ENCODE measurements at places on chromosomes 16 and 17. TPM values are rescaled to one million over a fixed set of nuclear protein-coding genes. Genes with fewer than 3 reads are reported as not detected.

Gene ADAP2
- 7.4 TPM for total RNA-seq

DNA sequence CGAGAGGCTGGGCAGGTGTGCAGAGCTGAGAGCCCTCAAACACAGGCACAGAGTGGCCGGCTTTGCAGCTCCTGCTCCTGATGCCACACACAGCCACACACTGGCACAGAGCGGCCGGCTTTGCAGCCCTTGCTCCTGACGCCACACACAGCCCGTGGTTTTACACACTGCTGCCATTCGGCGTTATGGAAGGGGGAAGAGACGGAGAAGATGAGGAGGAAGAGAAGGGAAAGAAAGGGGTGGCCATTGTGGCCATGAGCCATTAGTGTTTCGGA lies 26.8 kb downstream of the WSCD1 start:
- H3K27ac ChIP-seq: no peak overlapping the region
- no peaks in the 10 kb centered on the region for H3K36me3 ChIP-seq
- H3K4me1 ChIP-seq: no peaks in the 10 kb centered on the region
- no peak for DNase-seq

DNA sequence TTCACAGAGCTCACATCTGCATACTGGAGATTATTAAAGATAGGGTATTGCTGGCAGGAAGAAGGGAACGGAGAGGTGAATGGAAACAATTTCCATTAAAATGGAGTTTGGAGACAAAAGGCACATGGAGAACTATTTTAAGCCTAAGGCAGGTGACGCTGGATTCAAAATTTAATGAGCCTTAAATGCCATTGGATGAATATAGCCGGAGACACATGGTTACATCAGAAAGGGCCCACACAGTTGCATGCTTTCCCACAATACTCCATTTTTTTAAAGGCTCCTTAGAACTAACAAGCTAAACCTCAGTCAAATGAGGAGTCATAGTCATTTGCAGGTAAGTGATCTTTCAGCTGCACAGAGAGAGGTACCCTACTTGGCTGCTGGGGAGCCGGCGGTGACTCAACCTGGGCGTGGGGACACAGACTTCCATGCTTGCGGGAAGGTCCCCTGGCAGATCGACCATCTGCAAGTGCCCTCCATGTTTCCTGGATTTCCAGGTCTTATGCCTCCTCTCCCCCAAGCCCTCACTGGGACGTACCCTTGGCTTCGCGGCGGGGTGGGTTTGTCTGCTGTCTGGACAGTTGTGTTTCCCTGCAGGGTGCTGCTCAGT lies 259.2 kb downstream of the CBLN1 start:
- 0 out of 2 replicates have a peak, but pooled peaks cover 2% of the 10 kb centered on the region for H3K27me3 ChIP-seq
- no peak overlapping the region for H3K4me3 ChIP-seq
- no peak overlapping the region for H3K27ac ChIP-seq

DNA sequence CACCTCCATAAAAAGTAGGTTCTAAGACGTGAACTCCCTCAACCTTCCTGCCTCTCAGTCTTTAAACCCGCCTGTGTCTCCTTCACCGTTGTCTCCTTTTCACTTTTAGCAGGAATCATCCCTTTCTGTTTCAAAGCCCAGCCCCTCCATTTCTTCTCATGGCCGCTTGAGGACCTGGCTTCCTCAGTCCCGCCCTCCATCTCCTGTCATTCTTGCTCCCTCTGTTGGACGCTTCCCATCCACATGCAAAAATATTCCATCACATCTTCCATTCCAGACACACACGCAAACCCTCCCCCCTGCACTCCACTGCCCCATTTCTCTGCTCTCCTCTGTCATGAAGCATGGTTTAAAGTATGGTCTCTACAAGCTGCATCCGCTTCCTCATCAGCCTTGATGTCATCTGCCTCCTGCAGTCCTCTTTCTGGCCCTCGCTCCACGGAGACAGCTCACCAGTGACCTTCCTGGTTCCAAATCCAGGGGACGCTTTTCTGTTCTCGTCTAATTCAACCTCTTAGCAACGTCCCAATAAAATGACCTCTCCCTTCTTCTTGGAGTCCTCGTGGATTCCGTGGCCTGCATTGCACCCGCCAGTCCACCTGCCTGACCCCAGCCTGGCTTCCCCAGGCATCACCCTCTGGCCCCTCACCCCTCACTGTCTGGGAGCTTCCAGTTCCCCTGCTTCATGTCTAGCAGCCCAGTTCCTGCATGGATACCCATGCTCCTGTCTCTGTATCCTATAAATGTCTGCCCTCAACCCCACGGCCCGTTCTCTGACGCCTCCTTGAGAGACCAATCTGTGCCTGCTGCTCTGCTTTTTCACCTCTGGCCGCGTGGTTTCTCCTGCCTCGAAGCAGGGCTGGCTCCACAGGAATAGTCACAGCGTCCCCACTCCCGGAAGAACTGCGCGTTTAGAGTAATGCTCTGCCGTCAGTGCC lies 26.2 kb downstream of the ANKRD40 start:
- no peaks in the 10 kb centered on the region for H3K4me1 ChIP-seq
- no peaks in the 10 kb centered on the region for H3K27me3 ChIP-seq
- DNase-seq: no peak
- H3K4me3 ChIP-seq: no peak overlapping the region

GRCh38 chr16:57406881-57407280 lies 2.3 kb downstream of the CCL17 start:
- H3K4me1 ChIP-seq: peaks cover 17% of the 10 kb centered on the region
- H3K27me3 ChIP-seq: no peaks in the 10 kb centered on the region
- no peak overlapping the region for H3K27ac ChIP-seq

- no peak overlapping the region for H3K27ac ChIP-seq
- H3K4me1 ChIP-seq: no peaks in the 10 kb centered on the region
- DNase-seq: no peak
- no peaks in the 10 kb centered on the region for H3K27me3 ChIP-seq
- H3K36me3 ChIP-seq: no peaks in the 10 kb centered on the region
These were observed 2.8 kb downstream of the FN3K start for GRCh38 chr17:82737967-82738877.

GRCh38 chr17:61314368-61315078 lies 85.1 kb upstream of the TBX2 start:
- H3K4me1 ChIP-seq: no peaks in the 10 kb centered on the region
- no peak overlapping the region for H3K4me3 ChIP-seq
- no peaks in the 10 kb centered on the region for H3K36me3 ChIP-seq
- DNase-seq: no peak

GRCh38 chr17:73588891-73589290 lies 55.4 kb downstream of the SDK2 start:
- H3K27me3 ChIP-seq: no peaks in the 10 kb centered on the region
- no peak overlapping the region for H3K4me3 ChIP-seq
- H3K36me3 ChIP-seq: no peaks in the 10 kb centered on the region

DNA sequence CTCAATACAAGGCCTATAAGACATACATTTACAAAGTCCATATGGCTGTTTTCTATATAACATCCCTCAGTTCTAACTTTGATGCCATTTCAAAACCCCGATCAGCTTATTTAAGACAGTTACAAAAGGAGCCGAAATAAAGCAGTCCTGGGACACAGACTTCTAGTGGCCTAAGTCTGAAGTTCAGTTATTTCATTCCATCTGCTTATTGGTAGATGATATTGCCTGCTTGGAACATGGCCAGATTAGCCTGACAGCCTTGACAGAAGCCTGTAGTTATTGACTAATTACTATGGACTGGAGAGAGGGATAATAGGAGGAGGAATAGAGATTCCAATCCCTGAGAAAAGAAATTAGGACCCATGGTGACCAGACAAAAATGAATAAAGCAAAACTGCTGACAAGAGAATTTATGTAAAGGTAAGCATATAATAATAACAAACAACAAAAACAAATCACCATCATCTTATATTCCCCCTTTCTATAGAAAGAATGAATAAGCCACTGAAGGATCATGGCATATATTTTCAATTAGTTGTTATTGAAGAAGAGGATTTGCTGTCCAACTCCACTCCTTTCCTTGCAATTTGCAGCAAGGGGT lies 206.3 kb upstream of the TOM1L1 start:
- no peak overlapping the region for H3K27ac ChIP-seq
- no peaks in the 10 kb centered on the region for H3K27me3 ChIP-seq
- no peak for DNase-seq
- no peaks in the 10 kb centered on the region for H3K4me1 ChIP-seq
